ENCODE measurements at places on chromosomes 2 and 18. TPM values are rescaled to one million over a fixed set of nuclear protein-coding genes. Genes with fewer than 3 reads are reported as not detected.

DNA sequence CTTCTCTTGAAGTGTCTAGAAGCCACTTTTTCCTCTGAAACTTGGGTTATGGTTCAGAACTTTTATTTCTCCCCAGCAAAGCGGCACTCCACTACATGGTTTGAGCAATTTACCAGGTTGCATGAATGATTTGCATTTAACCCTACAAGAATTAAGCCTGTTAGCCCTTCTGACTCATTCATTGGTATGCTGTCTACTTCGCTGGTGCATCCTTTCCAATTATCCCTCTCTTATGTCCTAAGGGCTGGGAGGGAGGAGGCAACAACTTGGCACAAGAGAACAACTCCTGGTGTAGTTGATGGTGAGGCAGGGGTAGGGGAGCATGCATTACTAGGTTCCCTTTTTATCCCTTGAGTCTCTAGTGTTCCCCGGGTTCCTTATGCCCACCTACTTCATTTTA, 293.4 kb upstream of the MEX3C start:
- no peak for DNase-seq

The LCT gene
- total RNA-seq: not detected

- no peak for DNase-seq
Measured at GRCh38 chr2:56613920-56614319, 430.1 kb downstream of the CCDC85A start.

DNA sequence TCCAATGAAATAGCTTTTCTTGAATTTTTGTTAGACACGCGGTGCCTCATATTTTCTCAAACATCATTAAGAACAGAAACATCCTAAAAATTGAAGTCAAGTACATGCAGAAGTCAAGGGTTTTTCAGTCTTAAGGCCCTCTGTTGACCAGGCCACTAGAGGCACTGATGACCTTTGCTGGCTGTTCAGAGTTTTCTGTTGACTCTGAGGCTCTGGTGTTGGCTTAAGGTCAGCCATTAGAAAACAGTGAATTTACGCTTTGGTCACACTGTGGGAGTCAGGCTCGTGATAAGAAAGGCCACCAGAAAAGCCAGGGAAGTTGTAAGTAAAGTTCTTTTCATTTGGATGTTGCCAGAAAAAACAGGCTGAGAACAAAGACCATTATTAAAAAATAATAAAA, 5.8 kb upstream of the UPP2 start:
- DNase-seq: no peak

- DNase-seq: peak; percentile 60
Measured at GRCh38 chr2:163401481-163401880, 334.3 kb downstream of the FIGN start.

DNA sequence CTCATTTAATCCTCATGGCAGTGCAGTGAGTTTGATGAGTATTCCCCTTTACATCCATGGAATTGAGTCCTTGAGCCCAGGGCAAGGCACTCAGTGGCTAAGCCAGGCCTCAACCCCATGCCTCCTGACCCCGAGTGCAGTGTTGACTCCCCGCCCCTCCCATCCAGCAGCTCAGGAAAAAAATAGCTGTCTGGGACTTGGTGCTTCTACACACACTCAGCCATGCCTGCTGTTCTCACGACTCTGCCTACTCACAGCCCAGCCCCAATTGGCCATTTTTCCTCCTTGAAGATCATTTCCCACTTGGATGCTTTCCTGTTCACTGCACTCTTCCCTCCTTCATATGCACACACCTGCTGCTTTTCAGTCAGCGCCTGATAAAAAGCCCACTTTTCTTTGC, 8.8 kb downstream of the FOSL2 start:
- no peak for DNase-seq

DNA sequence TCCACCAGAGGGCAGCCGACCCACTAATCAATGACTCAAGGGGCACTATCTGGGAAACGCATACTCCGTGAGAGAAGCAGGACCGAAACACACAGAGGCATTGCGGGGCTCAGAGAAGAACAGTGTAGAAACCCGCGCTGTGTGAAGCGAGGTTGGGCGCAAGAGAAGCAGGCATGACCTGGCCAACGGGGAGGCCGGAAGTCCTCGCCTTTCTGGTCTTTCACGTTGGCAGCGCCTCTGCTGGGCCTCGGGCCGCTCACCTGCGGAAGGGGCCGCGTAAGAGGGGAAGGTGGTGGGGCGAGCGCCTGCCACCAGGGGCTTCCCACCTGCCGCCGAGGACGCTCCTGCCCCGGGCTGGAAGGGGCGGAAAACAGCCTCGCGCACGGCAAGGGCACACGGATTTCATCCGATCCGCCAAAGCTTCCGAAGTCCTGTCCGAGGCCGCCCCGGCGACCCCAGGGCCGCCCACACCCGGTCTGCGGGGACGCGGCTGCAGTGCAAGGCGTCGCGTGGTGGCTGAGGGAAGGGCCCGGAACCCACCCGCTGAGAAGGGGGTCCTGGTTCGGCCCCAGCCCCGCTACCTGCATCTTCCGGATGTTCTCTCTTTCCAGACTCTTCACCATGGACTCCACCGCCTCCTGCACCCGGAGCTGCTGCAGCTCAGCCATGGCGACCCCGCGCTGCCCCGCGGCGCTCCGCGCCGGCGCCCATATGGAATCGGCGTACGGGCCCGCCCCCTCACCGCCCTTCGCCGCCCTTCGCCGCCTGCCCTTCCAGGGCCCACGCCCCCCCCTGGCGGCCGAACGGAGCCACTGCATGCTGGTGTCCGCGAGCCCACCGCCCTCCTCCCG, at the start of gene FAM136A:
Gene FAM136A, minus strand, starts transcription at position 724 of the 851 bp plus-strand sequence. Its CDS starts 56 bp downstream, at position 668.
- peak; percentile 67 for DNase-seq

DNA sequence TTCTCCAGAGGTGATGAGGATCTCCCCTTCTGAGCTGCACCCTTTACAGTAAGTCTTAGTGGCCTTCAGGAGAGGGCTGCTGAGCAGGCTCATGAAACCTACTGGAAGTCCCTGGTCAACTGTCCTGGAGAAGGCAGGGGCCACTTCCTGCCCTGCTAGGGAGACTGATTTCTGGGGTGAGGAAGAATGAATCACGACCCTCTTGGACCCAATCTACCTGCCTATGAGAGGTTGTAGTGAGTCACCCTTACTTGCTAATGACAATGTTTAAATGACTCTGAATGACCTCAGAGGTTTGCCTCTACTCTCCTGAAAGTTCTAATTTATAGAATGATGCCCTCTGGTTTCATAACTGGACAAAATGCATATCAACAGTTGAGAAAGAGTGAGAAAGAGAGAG, 79.4 kb upstream of the FAM136A start:
- peak; percentile 68 for DNase-seq

All from A172 (cell line).